Peyer's patch (tissue), 4 donors: ENCODE measurements at places on chromosomes 11 and 22. TPM values are rescaled to one million over a fixed set of nuclear protein-coding genes. Genes with fewer than 3 reads are reported as not detected.
A peak's percentile ranks its signal among the peaks of the same experiment; 100 is the strongest.

KCNQ1OT1 gene
- total RNA-seq = 3.3 TPM

OR5AN1 gene
- total RNA-seq = not detected

LINC01488 gene
- total RNA-seq = not detected

DNA sequence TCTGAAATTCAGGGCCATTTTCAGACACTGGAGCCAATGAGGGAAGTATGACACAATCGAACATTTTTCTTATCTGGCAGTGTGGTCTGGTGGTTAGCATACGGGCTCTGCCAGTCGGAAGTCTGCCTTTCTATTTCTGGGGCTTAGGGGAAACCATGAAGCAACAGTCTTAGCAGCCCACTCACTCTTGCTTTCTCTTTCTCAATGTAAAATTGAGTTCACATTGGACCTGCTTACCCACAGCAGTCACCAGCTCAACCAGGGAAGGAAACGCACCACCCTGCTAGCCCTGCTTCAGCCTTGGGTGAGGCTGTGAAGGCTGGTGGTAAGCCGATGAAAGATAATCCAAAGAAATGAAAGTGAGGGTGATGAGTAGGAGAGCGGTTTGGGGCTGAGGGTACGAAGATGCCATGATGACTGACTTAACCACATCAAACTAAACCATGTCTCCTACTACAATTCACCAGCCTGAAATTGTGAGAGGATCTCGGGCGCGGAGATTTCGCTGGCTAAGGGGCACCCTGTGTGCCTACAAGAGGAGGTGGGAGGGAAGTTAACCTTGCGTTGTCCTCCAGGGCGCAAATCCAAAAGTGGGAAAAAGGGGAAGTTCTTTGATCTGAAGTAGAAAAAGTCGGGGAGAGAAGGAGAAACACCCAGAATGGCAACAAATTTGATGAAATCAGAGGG lies 2.0 kb upstream of the LMO2 start:
- H3K4me1 ChIP-seq = no peaks in the 10 kb centered on the region
- H3K27me3 ChIP-seq = no peaks in the 10 kb centered on the region
- H3K36me3 ChIP-seq = no peaks in the 10 kb centered on the region
- peak; percentile 65 for DNase-seq
- peak overlapping the region; percentile 42 for H3K27ac ChIP-seq
- peak overlapping the region; percentile 30 for H3K4me3 ChIP-seq

DNA sequence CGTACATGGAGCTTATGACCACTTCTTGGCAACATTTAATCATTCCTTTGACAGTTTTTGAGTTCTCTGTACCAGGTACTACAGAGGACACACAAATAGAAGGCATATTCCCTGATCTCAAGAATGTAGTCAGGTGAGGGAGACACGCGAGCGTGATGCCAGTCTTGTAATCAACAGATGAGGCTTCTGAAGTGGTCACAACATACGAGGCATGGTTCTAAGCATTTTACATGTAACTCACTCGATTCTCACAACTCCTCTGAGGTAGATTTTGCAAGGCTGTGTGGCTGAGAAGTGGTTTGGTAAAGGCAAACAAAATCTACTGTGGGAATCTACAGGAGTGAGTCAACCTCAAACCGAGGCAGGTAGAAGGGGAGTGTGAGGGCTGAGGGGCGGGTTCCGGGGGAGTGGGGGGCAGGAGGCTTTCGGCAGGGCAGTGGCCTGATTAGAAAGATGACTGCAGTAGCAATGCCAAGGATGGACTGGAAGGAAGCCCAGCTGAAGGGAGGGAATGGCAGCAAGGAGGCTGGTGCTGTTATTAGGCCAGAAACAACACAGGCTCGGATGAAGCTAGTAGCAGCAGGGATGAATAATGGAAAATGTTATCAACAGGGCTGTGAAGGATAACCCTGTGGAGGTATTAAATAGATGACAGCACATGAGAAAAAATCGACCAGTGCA lies 63.8 kb downstream of the ST14 start:
- no peak overlapping the region for H3K27ac ChIP-seq
- H3K4me1 ChIP-seq = no peaks in the 10 kb centered on the region
- no peaks in the 10 kb centered on the region for H3K27me3 ChIP-seq

DNA sequence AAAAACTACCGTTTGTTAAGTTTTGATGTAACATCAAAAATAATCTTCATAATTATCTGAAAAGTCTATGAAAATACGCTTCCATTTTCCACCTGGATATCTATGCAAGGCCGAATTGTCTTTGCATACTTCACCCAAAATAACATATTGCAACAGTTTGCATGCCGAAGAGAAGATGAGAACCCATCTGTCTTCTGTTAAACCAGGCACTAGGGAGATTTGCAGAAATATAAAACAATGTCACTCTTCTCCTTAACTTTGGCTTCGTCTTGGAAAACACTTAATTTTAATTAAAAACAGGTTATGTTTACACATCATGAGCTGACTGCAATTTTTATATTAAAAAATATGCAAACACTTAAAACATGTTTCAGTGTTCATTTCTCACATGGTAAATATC lies 1325.8 kb downstream of the TBC1D22A start:
- no peak overlapping the region for H3K27ac ChIP-seq
- H3K27me3 ChIP-seq = no peaks in the 10 kb centered on the region
- H3K4me1 ChIP-seq = peaks cover 19% of the 10 kb centered on the region
- no peak for DNase-seq

DNA sequence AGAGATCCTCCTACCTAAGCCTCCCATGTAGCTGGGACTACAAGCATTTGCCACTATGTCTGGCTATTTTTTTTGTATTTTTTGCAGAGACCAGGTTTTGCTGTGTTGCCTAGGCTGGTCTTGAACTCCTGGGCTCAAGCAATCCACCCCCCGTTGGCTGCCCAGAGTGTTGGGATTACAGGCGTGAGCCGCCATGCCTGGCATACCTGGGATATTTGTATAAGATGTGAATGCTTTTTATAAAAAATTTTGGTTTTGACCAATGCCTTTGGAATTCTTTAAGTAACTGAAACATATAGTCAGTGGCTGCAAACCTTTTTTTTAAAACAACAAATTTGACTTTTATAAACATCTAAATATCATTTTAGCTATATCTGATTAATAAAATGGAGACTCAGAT lies 42.4 kb downstream of the ADAMTS8 start:
- H3K4me3 ChIP-seq = no peak overlapping the region
- no peaks in the 10 kb centered on the region for H3K36me3 ChIP-seq
- no peaks in the 10 kb centered on the region for H3K27me3 ChIP-seq
- H3K27ac ChIP-seq = no peak overlapping the region
- H3K4me1 ChIP-seq = no peaks in the 10 kb centered on the region

DNA sequence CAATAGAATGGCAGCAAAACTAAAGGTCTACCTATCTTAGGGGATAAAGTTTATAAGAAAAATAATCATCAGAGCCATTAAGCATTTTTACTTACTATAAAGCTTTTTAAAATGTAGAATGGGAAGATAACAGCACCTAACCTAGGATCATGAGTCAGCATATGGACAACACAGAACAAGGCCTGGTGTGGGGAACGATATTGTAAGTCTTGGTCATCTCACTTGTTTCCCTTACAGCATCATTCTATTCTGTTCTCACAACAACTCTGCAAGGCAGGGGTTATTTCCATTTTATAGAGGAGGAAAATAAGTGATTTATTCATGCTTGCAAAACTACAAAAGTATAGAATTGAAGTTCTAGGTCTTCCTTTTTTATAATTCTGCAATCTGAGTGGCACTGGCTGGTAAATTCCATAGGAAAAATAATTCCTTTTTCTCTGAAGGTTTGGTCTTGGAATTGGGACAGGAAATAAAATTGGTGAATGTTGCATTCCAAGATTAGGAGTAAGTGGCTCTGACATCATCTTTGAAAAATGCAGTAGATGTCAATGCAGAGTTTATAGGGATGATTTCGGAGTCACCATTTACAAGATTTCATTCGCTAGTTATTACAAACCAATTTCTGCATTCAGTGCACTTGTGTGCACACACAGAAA lies 423.0 kb downstream of the DYNC2H1 start:
- H3K36me3 ChIP-seq = no peaks in the 10 kb centered on the region
- H3K27ac ChIP-seq = no peak overlapping the region
- no peak overlapping the region for H3K4me3 ChIP-seq
- no peak for DNase-seq
- H3K4me1 ChIP-seq = no peaks in the 10 kb centered on the region
- no peaks in the 10 kb centered on the region for H3K27me3 ChIP-seq
